Cardiac septum (tissue), 1 donor: ENCODE measurements at places on chromosomes 7 and 10. TPM values are rescaled to one million over a fixed set of nuclear protein-coding genes. Genes with fewer than 3 reads are reported as not detected.

DNA sequence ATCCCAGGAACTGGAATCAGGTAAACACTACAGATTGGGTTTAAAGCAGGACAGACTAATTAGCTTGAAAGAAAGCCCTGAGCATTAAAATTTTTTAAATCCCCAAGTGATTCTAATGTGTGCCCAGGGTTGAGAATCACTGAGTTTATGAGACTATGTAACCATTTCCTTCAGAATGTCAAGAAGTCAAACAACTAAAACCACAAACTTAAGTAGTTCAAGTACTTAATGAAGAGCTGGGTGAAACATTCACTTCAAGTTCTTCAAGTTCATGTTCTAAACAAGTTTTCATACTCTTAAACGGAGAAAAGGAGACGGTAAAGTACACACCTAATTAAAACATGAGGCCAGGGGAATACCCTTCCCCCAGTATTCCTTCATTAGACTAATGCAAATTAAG, 28.2 kb upstream of the TLL2 start:
- DNase-seq, result no peak

DNA sequence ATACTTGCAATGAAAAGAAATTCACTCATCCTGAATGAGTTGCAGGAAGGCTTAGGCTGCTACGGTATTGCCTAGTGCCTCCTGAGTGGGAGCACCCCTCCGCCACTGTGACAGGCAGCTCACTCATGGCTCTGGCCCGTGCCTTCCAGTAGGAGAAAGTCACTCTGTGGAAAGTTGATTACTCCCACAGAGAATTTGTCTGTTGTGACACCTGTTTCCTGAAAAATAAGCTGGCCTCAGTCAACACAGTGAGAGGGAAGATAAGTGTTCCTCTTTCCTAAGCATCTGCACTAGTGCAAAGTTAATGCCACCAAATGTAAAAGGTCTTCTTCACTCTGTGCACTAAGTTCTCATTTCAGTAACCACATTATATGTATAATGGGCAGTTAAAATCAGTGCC, 158.8 kb upstream of the INHBA start:
- no peak for DNase-seq

GRCh38 chr10:133384071-133384470, 5.0 kb downstream of the PAOX start:
- no peak for DNase-seq

CDK13 gene
- total RNA-seq, result 28.9 TPM

DNA sequence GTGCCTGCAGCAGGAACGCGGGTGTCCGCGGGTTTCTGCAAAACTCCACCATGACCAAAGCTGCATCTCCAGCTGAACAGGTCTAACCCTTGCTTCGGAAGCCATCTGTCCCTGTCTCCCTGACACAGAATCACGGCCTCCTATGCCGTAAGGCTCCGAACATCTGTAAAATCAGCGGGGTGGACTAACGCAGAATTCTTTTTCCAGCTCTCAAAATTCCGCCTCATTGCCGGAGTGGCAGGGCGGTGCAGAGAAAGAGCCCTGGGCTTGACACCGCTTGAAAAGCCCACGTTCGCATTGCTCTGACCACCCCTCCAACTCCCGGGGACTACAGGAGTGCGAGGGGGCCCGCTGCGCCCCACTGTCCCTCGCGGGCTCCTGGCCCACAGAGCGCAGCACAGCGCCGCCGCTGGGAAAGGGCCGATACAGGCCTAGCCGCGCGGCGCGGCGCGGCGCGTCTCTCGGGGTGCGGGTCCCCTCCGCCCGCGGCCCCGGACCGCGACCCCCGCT, 409 bp downstream of the DNMBP start:
- DNase-seq, result peak; percentile 77

- no peak for DNase-seq
These were observed 15.1 kb upstream of the NME8 start for GRCh38 chr7:37833107-37833817.

GRCh38 chr7:2379161-2379560, 24.2 kb upstream of the CHST12 start:
- no peak for DNase-seq

- no peak for DNase-seq
These were observed 3.3 kb downstream of the XPNPEP1 start for GRCh38 chr10:109920016-109920415.

- DNase-seq, result no peak
These were observed 61.3 kb upstream of the BICC1 start for GRCh38 chr10:58451193-58451889.

DNA sequence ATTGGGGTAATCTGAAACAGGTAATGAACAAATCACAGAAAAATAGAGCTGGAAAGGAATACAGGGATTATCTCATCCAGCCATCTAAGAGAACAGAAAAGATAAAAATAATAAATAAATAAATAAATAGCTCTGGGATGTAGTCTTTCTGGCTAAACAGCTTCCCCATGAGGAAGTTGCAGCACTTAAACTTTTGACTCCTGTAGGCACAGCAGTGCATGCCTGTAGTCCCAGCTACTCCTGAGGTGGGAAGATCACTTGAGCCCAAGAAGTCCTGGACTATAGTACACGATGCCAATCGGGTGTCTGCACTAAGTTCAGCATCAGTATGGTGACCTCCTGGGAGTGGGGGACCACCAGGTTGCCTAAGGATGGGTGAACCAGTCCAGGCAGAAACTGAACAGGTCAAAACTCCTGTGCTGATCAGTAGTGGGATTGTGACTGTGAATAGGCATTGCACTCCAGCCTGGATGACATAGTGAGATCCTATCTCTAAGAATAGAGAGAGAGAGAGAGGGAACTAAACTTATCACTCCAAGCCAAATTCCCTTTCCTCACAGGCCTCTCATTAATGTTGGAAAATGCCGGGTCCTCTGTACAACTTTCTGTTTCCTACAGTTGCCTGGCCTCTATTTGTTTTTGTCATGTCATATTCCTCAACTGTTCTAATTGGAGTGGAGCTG, 61.7 kb upstream of the CDK13 start:
- DNase-seq, result no peak

- DNase-seq, result no peak
These were observed 2.5 kb upstream of the TECPR1 start for GRCh38 chr7:98254516-98254915.

DNA sequence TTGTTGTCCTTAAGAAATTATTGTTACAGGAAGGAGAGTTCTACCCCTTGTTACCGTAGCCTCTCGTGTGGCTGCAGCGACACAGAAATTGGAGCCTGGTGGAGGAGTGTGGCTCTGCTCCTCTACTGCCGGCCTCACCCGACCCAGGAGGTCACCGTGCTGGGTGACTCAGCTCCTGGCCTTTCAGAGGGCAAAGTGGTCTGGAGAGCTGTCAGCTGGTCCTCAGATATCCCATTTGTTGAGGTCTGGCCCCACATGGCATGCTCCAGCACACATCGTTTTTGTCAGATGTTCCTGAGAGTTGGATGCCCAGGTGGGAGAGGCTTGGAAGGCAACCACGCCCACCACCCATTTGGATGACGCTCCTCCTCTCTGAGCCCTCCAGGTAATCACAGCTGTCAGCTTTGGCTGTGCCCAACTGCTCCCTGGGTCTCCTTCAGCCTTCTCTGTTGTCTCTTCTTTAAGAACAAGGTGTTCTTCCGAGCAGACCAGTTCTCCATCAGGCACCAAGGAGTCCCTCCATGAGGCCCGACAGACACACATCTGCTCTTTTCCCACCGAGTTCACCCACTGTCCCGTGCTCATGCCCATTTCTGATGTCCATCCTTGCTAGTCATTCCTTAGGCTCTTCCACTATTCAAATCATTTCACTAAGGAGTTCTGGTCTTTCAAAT, 80.3 kb downstream of the RAMP3 start:
- DNase-seq, result no peak

- DNase-seq, result no peak
These were observed 36.7 kb upstream of the SLC35B4 start for GRCh38 chr7:134353411-134353810.

DNA sequence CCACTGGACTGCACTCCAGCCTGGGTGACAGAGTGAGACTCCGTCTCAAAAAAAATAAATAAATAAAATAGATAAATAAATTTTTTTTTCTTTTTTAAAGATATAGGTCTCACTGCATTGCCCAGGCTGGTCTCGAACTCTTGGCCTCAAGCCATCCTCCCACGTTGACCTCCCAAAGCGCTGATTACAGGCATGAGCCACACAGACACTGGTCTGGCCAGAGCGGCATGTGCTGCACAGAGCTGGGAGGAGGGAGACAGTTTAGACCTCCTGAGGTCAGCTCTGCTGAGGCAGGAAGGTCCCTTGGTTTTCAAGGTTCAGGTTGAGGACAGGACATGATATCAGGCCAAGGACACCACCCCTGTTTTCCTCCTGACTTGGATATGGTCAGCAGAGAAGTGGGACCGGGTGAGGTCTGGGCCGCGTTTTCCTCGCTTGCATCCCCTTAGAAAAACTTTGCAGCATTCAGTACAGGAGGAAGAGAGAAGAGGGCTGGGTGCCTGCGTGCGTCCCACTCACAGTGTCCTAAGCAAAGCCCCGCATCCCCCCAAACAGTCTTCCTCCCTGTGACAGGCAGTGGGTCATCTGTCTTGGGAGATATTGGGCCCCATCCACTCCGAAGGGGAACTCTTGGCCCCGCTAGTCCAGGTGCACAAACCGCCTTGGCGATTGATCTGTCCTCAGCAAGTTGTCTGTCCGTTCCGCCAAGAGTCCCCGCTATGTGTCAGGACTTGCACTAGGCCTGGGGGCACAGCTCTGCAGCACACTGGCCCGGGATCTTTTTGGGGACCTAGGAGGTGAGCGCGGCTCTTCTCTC, 56.1 kb downstream of the ZNF727 start:
- DNase-seq, result peak; percentile 71

DNA sequence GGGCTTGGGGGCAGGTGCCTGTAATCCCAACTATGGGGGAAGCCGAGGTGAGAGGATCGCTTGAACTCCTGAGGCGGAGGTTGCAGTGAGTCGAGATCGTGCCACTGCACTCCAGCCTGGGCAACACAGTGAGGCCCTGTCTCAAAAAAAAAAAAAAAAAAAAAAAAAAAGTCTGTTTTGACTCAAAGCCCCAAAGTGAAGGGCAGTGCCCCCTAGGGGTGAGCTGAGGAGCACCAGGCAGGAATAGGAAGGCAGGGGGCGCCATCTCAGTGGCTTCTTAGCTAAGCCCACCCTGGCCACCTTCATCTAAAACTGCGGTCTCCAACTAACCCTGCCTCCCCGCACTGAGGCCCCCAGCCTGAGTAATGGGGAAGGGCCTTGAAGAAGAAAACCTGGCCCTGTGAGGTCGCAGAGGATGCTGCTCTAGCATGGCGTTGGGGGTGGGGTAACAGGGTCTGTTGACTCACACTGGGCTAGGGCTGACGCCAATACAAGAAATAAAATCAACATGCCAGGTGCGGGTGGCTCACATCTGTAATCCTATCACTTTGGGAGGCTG, 9.8 kb downstream of the PODXL start:
- DNase-seq, result peak; percentile 70

DNA sequence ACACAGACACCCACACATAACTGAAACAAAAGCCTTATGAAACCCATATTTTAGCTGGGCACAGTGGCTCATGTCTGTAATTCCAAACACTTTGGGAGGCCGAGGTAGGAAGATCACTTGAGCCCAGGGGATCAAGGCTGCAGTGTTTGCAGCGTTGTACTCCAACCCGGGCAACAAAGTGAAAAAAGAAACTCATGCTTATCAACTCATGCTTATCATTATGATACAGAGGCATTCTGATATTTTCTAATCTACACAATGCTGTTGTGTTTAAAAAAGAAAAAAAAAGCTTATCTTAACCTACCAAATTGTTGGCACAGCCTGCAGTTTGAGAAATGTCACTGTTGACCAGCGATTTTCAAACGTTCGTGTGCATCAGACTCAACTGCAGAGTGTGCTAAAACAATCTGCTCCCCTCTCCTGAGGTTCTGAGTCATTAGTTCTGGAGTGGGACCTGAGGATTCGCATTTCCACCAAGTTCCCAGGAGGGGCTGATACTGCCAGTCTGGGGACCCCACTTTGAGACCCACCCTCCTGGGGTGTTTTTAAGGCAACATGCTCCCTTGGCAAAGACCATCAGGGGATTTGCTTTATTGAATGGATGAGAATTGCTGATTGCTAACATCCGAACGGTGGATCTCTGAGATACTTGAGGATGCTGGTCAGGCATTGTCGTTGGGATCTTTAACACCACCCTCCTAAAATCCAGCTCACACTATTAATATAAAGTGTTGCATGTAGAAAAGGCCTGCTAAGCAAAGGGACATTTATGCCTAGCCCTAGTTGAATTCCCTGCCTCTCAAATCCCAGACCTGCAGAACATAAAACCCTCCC, 16.2 kb downstream of the CHST3 start:
- DNase-seq, result no peak

DNA sequence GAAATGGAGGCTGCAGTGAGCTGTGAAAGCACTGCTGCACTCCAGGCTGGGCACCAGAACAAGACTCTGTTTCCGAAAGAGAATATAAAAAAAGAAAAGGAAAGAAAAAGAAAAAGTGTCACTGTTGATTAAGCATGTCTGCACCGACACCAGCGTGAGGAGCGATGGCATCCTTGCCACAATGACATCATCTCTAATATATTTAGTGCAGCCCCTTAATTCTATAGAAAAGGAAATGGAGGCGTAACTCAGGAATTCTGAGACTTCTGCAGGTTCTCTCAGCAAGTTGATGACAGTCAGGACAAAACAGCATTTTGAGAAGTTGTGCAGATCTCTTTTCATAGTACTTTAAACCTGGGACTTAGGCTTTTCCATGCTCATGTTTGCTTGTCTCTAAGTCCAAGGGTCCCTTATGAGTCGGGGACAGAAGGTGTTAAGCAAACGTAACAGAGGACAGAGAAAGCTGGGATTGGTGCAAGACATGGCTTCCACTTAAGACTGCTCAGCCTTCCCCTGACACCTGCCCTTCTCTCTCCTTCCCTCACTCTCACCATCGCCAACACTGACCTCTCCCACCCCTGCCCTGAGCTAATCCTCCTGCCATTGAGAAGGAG, 16.9 kb upstream of the ANKRD1 start:
- DNase-seq, result no peak

DNA sequence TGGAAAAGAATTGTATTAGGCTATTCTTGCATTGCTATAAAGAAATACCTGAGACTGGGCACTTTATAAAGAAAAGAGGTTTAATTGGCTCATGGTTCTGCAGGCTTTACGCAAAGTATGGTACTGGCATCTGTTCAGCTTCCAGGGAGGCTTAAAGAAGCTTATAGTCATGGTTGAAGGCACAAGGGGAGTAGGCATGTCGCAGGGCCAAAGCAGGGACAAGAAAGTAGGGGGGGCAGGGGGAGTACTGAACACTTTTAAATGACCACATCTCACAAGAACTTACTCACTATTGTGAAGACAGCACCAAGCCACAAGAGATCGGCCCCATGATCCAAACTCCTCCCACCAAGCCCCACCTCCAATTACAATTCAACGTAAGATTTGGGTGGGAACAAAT, 152.5 kb upstream of the PHF14 start:
- no peak for DNase-seq

DNA sequence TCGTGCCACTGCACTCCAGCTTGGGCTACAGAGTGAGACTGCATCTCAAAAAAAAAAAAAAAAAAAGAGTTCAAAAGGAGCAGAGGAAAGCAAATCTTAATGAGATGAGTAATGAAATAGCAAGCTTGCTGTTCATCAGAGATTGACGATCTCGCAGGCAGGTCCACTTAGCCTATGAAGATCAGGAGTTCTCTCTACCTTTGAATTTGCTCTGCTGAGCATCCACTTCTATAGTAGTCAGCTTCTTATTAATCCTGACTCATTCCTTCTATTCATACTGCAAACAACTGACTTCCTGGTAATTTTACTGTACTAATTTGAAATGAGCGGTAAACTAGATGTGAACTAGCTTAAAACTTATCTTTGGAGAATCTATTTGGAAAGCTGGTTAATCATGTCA, 1014.6 kb downstream of the GATA3 start:
- DNase-seq, result no peak

- no peak for DNase-seq
These were observed 256.6 kb downstream of the SORCS3 start for GRCh38 chr10:104897696-104898095.

SLC39A12 gene
- not detected for total RNA-seq

PBLD gene
- 6.9 TPM for total RNA-seq
